ENCODE measurements at places on chromosomes 11 and 22.
A peak's percentile ranks its signal among the peaks of the same experiment; 100 is the strongest.

GRCh38 chr11:126194121-126194543 lies 17.3 kb downstream of the RPUSD4 start:
- no peak for DNase-seq

GRCh38 chr22:19970479-19971275 lies 29.1 kb upstream of the TXNRD2 start:
- no peak for DNase-seq

DNA sequence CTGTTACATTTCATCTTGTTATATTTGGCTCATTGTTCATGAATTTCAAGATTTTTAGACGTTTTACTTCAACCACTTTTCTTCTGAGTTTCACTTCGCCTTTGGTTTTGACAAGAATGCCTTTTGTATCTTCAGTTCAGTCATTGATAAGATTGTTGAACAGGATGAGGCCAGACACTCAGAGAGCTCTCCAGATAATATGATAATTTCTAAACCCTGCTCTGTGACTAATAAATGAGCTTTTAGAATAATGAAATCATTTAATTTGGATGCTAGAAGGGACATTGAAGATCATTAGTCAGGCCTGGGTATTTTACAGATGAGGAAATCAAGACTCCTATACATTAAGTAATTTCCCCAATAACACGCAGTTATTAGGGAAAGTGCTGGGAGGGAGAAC lies 37.2 kb upstream of the GRAMD1B start:
- no peak for DNase-seq

GRCh38 chr11:44816761-44817160 lies 90.0 kb downstream of the TSPAN18 start:
- DNase-seq, result no peak

GRCh38 chr11:64118876-64119665 lies 46.8 kb downstream of the MACROD1 start:
- DNase-seq, result no peak

DNA sequence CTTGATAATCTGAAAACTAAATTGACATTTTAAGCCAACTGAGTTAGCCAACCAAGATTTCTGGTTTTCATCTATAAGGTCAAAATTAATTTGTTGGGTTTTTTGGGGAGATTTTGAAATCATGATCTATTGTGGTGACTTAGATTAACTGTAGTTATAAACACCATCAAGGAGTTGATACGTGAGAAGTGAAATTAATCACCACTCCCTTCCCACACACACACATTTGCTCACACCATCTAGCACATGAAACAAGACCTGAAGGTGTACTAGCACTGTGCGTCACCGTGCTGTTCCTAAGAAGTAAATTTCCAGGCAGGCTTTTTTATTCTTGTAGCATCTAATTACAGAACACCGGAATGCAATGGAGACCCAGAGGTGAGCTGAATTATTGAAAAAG lies 2.1 kb downstream of the OR5B21 start:
- DNase-seq, result no peak

GRCh38 chr11:97290464-97291041 lies 900.7 kb downstream of the JRKL start:
- no peak for DNase-seq

DNA sequence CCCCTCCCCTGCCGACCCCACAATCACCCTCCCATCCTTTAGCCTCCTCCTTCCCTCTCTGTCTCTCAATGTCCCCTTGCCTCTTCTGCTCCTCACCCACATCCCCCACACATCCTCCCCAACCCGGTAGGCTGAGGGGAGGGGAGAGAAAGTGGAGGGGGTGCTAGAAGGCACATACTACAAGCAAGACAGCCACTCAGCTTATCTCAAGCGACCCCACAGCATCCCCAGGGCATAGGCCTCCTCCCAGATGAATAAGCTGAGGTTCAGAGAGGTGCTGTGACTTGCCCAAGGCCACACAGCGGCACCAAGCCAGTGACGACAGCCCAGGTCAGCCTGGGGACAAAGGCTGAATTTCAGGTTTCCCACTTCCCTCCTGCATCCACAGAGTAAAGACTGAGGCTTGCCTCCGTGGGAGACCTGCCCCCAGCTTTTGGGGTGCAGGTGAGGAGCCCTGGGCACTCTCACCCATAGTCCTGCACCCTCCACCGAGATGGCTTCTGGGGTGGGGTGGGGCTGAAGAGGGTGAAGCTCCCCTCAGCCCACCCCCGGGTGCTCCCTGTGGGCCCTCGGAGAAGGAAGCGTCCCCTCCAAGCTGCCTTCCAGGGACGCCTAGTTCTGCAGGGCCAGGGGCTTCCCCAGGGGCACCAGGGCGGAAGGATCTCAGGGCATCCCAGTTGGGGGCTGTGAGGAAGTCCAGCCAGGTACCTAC lies 511 bp downstream of the RAC2 start:
- DNase-seq, result no peak

- peak; percentile 21 for DNase-seq
Measured at GRCh38 chr11:28559492-28559891, 451.3 kb downstream of the METTL15 start.

- no peak for DNase-seq
Measured at GRCh38 chr11:33775832-33776470, 1.6 kb upstream of the FBXO3 start.

DNA sequence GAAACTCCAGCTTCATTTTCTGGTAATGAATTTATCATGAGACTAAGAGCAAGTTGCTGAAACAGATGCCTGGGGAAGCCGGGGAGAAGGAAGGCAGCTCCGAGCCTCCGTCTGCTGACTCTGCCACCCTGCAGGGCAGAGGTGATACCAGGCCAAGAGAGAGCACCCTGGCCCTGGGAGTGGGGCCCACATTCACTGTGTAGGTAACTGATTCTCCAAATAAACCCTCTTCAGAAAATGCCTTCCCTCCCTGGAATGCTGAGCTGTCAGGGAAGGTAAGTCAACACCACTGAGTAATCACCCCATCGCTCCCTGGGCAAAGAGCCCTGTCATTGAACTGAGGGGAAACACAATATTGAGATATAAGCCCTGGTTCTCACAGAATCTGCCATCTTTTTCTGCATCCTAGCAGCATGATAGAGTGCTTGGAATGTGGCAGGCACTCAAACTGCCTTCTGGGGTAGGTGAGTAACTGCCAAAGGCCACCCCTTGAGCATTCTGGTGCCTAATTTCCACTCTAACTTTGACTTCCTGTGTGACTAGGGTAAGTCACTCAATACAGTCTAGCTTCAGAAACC lies 147.6 kb downstream of the SPATA19 start:
- no peak for DNase-seq

DNA sequence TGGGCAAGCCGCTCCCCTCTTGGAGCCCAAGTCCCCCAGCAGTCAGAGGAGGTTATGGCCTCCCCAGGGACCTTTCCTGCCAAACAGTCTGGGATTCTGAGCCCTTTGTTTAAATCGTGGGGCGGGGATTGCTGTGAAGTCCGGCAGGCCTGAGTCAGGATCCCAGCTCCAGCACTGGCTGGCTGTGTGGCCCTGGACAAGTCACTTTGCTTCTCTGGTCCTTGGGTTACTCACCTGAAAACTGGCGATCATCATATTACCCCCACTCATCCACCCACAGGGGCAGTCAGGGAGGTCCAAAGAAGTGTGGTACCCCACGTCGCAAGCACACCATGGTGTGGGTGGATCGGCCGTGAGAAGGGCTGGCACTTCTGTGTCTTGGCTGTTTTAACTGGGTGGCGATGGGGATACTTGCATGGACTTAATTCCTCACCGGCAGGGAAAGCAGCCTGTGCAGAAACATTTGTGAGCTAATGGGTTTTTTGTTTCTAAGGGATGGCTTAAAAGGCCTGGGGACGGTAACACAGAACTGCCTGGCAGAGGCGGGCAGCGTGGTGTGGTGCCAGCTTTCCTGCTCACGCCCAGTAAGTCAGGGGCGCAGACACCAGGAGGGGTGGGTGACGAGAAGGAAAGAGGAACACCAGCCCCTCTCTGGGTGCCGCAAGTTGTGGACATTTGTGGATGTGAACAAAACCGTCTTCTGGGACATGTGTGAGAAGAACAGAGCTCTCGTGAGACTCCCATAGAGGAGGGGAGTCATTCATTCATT lies 31.6 kb upstream of the PRR5 start:
- no peak for DNase-seq

DNA sequence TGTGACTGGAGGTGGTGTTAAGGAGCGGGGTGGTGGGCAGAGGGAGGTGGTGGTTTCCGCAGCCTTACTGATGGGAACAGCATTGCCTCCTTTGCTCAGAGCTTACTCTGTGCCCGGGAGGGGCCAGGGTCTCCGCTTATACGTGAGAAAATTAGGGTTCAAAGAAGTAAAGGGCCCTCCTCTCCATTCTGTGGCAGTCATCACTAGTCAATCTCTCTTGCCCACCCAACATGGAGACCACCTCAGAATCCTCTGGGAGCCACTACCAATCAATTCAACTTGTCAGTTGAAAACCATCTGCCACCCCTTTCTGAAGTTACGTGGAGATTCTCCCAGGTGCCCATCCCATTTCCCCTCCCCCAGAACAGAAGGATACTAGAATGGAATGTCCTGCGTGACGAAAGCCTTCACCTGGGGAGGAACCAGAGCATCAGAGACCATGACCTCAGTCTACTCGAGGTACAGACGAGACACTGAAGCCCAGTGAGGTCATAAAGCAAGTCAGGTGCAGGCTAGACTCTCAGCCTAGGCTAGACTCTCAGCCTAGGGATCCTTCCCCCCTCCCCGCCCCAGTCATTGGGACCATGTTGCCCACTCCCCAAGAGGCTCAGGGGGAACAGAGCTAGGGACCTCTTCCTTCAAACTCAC lies 2.0 kb downstream of the SELENOM start:
- DNase-seq, result no peak

GRCh38 chr22:31085928-31086327 lies 4.8 kb downstream of the SMTN start:
- no peak for DNase-seq

DNA sequence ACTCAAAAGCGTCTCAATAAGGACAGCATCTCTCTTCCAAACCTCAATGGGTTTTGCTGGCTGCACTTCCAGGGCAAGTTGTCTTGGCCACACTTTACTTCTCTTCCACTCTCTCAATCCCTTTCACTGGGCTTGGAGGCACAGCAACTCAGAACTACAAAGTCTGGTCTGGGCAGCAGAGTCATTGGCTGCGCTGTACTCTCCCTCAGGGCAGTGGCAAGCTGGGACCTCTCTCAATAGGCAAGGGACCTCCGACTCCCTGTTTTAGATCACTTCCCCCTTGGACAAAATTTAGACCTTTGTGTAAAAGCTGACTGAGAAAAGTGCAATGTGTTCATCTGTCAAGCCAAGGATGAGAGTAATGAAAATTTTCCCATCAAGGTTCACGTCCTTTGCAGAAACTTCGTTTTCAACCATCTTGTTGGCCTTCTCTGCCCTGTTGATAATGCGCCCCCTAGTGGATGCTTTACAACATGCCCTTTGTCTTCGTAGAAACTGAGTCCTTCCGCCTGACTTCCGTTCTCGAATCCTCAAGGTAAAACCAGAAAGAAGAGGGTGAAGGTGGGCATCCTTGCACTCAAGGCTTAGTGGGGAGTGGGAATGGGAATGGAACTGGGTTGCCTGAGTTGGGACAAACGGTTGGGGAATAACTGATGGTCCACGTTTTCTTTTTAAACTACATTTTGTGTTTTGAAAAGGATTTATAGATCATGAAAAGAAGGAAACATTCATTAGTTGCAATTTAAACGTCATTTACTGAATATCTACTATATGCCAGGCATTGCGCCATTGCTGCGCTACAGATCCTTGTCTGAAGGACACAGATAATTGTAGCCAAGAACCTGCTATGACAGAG lies 99.1 kb downstream of the CD44 start:
- peak; percentile 57 for DNase-seq

- DNase-seq, result no peak
Measured at GRCh38 chr11:26761361-26761809, 39.5 kb upstream of the SLC5A12 start.

DNA sequence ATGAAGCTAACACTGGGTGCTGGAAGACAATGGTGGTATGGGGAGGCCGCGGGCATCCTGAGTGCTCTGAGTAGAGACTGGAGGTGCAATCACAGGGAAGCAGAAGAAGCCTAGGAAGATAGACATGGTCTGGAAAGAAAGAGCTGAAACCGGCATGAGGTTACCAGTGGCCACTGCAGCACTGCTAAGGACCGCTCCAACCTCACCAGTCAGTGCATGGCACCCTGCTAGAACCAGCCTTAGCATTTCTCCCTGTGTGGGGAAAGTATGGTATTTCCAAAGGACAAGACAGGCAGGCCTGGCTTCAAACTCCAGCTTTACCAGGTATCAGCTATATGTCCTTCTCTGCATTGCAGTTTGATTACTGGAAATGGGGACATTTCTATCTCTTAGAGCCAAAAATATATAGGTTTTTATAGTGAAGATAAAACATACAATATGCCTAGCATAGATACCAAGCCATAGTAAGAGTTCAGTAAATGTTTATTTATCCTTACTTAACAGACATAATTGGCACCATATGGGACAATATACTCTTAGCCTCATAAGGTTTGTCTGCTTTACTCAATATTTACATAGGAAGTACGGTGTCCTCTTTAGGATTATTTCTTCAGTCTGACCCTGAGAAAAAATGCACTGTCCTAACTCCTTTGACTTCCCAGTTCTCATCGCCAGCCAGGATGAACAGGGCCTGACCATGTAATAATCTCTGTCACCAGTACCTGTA lies 231.1 kb downstream of the TENM4 start:
- no peak for DNase-seq

DNA sequence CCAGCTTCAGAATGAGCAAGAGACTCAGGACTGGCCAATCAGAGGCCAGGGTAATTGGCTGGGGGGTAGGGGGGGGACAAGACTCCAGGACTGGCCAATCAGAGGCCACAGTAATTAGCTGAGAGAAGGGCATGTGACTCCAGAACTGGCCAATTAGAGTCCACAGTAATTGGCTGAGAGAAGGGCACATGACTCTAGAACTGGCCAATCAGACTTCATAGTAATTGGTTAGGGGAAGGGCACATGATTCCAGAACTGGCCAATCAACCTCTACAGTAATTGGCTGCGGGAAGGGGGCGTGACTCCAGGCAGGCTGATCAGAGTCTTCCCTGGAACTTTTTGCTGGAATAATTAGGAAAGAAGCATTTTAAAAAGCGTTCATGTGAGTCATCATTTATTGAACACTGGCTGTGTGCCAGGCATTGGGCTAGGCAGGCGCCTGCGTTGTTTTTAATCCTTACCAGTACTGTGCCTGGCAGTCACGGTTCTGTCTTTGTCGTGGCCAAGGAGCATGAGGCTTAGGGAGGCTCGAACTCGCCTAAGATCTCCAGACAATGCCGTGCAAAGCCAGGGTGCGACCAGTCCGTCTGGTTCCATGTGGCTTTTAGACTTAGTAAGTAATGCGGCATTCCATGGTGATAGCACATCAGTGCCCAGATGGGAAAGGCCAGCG lies 508.1 kb downstream of the TBC1D22A start:
- no peak for DNase-seq

DNA sequence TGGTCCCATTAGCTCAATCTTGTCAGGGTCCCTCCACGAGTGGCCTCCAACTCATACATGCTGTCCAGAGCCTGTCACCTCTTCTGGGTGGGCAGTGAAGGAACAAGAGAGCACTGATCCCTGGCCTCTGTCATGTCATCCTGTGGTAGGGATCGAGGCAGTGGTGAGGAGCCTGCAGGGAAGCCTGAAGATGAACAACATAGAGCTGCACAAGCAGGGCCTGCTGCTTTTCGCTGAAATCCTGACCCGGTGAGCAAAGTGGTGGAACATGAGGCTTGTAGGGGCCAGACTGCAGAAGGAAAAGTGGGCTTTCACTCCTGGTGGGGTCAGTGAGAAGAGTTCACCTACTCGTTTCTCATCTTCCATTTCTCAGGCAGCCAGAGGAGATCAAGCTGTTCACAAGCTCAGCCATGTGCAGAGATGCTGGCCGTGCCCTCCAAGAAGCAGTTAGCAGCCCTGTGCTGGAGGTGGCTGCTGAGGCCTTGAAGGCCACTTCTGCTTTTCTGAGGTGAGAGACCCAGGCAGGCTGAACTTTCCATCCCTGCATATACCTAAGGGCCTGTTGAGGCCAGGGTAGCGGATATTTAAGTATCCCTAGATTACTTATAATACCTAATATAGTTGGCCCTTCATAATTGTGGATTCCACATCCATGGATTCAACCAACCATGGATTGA lies 32.9 kb downstream of the MEI1 start:
- DNase-seq, result no peak

Measured in NCI-H748 treated with DMSO at 0.1 percent for 48 hours (cell line).